NCI-H774 (cell line): ENCODE measurements at places on chromosomes 7 and 10.

DNA sequence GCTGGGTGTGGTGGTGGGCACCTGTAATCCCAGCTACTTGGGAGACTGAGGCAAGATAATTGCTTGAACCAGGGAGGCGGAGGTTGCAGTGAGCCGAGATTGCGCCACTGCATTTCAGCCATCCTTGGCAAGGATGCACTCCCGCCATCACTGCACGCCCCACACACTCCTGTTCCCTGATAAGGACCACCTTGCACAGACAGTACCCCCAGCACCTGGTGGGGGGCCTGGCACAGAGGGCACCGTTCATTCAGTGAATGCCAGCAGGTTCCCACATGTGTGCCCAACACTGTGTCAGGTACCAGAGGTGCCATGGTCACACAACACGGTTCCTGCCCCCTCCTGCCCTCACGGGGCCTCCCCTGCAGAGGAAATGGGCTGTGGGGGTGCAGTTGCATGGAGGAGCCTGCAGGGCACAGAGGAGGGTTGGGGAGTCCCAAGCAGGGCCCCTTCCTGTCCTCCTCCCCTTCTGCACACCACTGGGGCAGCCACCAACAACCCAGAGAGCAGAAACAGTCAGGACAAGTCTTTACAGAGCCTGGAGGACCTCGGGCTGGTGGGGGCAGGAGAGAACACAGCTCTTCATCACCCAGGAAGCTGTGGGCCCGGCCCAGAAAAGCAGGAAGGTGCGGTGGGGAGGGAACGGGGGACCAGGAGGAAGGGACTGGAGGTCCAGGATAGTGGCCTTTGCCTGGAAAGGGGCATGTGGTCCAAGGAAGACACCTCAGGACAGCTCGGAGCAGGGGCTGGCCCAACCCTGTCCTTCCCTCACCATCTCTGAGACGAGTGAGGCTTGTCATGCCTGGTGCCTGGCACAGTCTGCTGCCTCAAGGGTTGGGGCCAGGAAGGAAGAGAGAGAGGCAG lies 7.1 kb downstream of the CRYGN start:
- no peak for DNase-seq

DNA sequence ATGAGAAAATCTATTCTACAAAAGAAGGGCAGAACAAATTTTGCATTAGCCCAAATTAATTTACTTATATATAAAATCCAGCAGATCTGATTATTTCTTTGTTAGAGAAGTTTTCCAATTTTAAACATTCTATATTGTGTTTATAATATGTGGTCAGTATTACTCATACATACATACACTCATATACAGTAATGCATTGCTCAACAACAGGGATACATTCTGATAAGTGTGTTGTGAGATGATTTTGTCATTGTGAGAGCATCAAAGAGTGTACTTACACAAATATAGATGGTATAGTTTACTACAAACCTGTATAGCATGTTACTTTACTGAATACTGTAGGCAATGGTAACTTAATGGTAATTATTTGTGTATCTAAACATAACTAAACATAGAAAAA lies 239.6 kb upstream of the ETV1 start:
- no peak for DNase-seq

GRCh38 chr10:80077869-80078447 lies 507 bp upstream of the TMEM254 start:
- DNase-seq, result no peak

GRCh38 chr10:19332304-19332703 lies 283.7 kb downstream of the MALRD1 start:
- DNase-seq, result no peak

- no peak for DNase-seq
These were observed 19.6 kb upstream of the DPYSL4 start for GRCh38 chr10:132167041-132167674.

DNA sequence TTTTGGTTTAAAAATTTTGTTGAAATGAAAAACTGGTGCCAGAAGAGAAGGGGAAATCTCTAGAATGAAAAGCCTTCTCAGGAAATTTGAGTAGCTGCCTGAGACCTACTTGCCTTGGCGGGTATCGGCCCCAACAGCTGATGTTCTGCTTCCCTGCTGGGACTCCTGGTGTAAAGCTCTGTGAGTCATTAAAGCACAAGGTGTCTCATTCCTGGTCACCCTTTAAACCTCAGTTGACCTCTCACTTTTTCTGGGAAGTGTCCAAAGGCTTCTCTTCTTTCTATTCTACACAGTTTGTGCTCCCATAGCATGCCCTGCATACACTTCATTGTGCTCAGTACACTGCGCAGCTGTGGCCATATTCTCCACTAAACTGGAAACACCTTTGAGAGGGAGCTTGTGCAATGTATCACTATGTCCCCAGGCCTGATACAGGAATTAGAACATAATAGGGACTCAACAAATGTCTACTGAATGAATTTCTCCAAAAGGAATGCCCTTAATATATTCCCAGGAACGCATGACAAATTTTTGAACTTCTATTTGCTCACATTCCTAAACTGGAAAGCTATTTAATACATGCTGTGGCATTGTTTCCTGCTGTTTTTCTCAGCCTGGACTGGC lies 303.9 kb downstream of the SDHAF3 start:
- no peak for DNase-seq

DNA sequence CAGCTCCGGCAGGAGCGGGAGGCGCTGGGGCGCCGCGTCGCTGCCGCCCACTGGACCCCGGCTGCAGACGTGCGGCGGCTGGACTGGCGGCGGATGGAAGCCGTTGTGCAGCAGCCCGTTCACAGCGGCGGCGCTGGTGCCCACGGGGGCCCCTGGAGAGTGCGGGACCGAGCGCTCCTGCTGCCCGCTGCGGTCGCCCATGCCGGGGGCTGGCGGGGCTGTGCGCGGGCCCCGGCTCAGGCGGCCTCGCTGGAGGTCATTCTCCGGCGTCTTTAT lies 413 bp downstream of the PANK1 start:
- no peak for DNase-seq

DNA sequence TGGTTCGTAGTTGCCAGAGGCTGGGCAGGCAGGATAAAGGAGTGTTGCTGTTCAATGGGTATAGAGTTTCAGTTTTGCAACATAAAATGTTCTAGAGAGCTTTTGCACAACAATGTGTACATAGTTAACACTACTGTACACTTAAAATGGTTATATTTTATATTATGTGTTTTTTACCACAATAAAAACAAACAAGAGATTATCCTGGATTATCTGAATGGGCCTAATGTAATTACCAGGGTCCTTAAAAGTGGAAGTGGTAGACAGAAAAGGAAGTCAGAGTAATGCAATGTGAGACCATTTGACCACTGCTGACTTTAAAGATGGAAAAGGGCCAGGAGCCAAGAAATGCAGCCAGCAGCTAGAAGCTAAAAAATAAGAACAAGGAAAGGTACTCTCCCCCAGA lies 159.7 kb downstream of the SGMS1 start:
- no peak for DNase-seq

- no peak for DNase-seq
These were observed 178.6 kb downstream of the SORCS3 start for GRCh38 chr10:104819731-104820130.
